ENCODE measurements at places on chromosomes 5 and 9. TPM values are rescaled to one million over a fixed set of nuclear protein-coding genes. Genes with fewer than 3 reads are reported as not detected.

The ARSI gene
- total RNA-seq, result 0.93 TPM

The FCN2 gene
- total RNA-seq, result not detected

The PCDHB6 gene
- not detected for total RNA-seq

GRCh38 chr5:10192309-10192708 lies 57.4 kb downstream of the ATPSCKMT start:
- DNase-seq, result no peak
- H3K4me1 ChIP-seq, result no peaks in the 10 kb centered on the region
- no peak overlapping the region for H3K4me3 ChIP-seq
- H3K27ac ChIP-seq, result no peak overlapping the region
- H3K36me3 ChIP-seq, result no peaks in the 10 kb centered on the region

DNA sequence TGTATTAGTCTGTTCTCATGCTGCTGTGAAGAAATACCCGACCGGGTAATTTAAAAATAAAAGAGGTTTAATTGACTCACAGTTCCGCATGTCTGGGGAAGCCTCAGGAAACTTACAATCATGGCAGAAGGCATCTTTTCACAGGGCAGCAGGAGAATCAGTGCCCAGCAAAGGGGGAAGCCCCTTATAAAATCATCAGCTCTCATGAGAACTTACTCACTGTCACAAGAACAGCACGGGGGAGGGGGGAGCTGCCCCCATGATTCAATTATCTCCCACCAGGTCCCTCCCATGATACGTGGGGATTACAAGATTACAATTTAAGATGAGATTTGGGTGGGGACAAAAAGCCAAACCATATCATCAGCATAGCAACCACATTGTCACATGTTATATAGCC lies 102.5 kb downstream of the GPBP1 start:
- no peak overlapping the region for H3K27ac ChIP-seq
- H3K36me3 ChIP-seq, result no peaks in the 10 kb centered on the region
- H3K4me3 ChIP-seq, result no peak overlapping the region
- H3K27me3 ChIP-seq, result no peaks in the 10 kb centered on the region
- DNase-seq, result no peak

- peaks cover 66% of the 10 kb centered on the region for H3K27me3 ChIP-seq
- peak overlapping the region; percentile 61 for H3K4me3 ChIP-seq
- peak overlapping the region; percentile 70 for H3K27ac ChIP-seq
- peaks cover 7% of the 10 kb centered on the region for H3K36me3 ChIP-seq
- no peaks in the 10 kb centered on the region for H3K4me1 ChIP-seq
- peak; percentile 69 for DNase-seq
Measured at GRCh38 chr5:171450423-171451331, 31.2 kb downstream of the FGF18 start.
